CD4-positive, alpha-beta T cell treated with Interleukin-17A for 1 hour (primary cell): ENCODE measurements at places on chromosomes 2 and 18.

- no peak for DNase-seq
Observed at GRCh38 chr18:37665346-37665745, 99.7 kb upstream of the CELF4 start.

DNA sequence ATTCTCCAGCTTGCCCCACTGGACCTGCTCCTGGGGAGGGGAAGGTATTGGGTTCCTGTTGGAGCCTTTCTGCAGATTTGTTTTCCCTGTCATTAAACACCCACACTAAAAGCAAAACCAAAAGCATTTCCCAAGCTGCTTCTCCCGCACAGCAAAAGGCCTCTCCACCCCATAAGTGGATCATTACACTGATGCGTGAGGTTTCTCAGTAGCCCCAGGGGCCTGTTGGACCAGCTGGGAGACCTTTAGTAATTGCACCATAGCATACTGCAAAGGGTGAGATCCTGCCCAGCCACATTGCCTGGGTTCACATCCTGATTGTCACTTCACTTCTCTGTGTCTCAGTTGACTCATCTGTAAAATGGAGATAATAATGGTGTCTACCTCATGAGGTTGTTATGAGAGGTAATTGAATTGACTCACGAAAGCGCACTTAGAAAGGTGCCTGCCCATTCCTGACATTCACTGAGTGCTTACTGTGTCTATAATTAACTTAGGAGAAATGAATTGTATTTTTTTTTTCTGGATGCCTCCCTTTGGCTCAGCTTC is 43.9 kb downstream of the TOGARAM2 start:
- DNase-seq, result no peak

- DNase-seq, result no peak
Observed at GRCh38 chr18:74785632-74786031, 188.0 kb downstream of the ZNF407 start.

GRCh38 chr2:71806432-71806831 is 341.2 kb downstream of the CYP26B1 start:
- DNase-seq, result no peak

GRCh38 chr18:78510636-78511035 is 469.0 kb upstream of the SALL3 start:
- no peak for DNase-seq

GRCh38 chr2:191942739-191943103 is 95.8 kb upstream of the CAVIN2 start:
- no peak for DNase-seq

DNA sequence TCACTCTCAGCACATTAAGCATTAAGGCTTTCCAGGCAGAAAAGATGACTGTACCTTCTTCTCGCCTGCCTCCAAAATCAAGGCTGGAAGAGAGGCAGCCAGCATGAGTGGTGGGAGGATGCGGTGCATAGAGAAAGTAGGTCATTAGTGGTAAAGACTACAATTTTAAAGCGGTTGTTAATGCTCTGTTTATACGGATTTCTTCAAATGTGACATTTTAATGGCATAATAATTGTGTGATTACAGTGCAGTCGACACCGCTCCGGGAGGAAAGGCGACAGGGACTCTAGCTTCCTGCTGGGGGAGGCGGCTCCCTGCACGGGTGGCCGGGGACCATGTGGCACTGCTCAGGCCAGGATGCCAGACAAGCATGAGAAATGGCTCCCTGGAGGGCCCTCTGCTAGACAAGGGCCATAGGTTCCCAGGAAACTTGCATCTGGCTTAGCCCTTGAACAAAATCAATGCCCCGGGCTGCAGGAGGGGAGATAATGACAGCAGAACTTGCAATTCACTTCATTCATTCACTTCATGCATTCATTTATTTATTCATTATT is 129.6 kb downstream of the GALNT14 start:
- DNase-seq, result no peak

- DNase-seq, result no peak
Observed at GRCh38 chr18:452816-453215, 47.7 kb downstream of the COLEC12 start.
